ENCODE measurements at places on chromosomes 6 and 20.

- DNase-seq: no peak
These were observed 202.8 kb downstream of the WDR27 start for GRCh38 chr6:169498916-169499513.

- no peak for DNase-seq
These were observed 11.5 kb downstream of the TMEM63B start for GRCh38 chr6:44138717-44139350.

- no peak for DNase-seq
These were observed 96.2 kb downstream of the OTOR start for GRCh38 chr20:16844406-16844805.

- peak; percentile 84 for DNase-seq
These were observed 706 bp upstream of the TUBB2B start for GRCh38 chr6:3228046-3228671.

- DNase-seq: no peak
These were observed 83.1 kb downstream of the KCNB1 start for GRCh38 chr20:49399329-49399728.

GRCh38 chr6:146874278-146875018 is 275.7 kb downstream of the ADGB start:
- no peak for DNase-seq

- no peak for DNase-seq
These were observed 95.4 kb upstream of the DEFB112 start for GRCh38 chr6:50145125-50145524.

- DNase-seq: no peak
These were observed 92.1 kb downstream of the FOXC1 start for GRCh38 chr6:1701668-1702353.

GRCh38 chr20:44247586-44248409 is 690 bp downstream of the GDAP1L1 start:
- no peak for DNase-seq

DNA sequence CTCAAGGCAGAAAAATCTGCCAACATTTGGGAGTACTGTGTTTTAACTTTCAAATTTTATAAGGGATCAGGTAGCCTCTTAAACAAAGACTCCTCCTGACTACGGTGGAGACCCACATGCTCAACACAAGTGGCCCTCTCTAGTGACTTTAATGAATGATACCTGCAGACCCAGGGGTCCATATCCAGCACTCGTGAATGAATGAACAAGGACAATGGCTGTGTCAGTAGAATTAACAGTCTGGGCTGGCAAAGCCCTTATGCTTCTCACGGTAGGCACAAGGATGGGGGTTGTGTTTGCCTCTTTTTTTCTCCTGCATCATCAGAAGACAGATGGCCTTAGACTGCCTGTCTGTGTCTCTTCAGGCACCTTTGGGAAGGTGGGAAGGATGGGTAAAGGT is 112.6 kb upstream of the TRAF3IP2 start:
- no peak for DNase-seq

- no peak for DNase-seq
These were observed 49.0 kb upstream of the NXT1 start for GRCh38 chr20:23301436-23302050.

- DNase-seq: no peak
These were observed 268.2 kb upstream of the SOX4 start for GRCh38 chr6:21325201-21325856.

GRCh38 chr6:63883597-63883996 is 248.0 kb downstream of the PHF3 start:
- no peak for DNase-seq

DNA sequence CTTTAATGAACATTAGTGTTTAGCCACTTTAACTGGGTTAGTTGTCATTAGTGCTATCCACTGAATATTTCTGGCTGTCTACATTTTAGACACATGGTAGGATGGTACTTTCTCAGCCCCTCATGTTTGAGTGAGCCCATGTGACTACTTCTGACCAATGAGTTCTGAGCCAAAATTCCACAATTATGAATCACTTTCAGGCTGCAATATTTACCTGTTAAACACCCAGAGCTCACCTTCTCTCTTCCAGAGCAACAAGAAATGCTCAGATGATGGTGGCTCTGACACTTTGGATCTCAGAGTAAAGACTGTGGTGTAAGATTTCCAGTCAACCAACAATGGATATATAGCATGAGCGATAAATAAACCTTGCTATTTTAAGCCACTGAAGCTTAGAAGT is 24.8 kb downstream of the SPACA1 start:
- no peak for DNase-seq

- peak; percentile 4 for DNase-seq
These were observed 55.7 kb upstream of the FERMT1 start for GRCh38 chr20:6178537-6178936.

GRCh38 chr6:146582857-146583256 is 15.9 kb upstream of the ADGB start:
- DNase-seq: no peak

GRCh38 chr6:118677193-118677592 is 25.8 kb upstream of the CEP85L start:
- no peak for DNase-seq

GRCh38 chr20:36808317-36809257 is 35.0 kb upstream of the DSN1 start:
- peak; percentile 6 for DNase-seq

GRCh38 chr20:44154521-44155001 is 32.4 kb downstream of the JPH2 start:
- no peak for DNase-seq

GRCh38 chr6:29528300-29528931 is 31.1 kb downstream of the UBD start:
- DNase-seq: no peak

GRCh38 chr6:20447581-20448132 is 46.0 kb downstream of the E2F3 start:
- no peak for DNase-seq

DNA sequence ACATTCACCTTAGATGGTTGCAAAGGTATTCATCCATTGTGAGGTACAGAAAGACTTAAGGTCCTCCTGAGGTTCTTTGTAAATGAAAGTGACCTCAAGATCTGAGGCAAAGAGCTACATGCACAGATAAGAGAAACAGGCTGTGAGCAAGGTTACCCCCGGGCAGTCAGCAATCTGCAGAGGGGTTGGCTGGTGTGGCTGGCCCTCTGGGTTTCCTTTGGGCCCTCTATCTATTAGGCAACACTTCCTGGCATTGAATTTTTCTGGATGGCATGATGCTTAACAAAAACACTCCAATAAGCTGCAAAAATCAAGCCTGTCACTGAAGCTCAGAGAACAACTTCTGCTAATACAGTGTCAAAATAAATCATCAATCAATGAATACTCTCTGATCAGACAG is 48.9 kb upstream of the RALGAPA2 start:
- DNase-seq: no peak

GRCh38 chr6:43904311-43905123 is 134.5 kb downstream of the VEGFA start:
- no peak for DNase-seq

DNA sequence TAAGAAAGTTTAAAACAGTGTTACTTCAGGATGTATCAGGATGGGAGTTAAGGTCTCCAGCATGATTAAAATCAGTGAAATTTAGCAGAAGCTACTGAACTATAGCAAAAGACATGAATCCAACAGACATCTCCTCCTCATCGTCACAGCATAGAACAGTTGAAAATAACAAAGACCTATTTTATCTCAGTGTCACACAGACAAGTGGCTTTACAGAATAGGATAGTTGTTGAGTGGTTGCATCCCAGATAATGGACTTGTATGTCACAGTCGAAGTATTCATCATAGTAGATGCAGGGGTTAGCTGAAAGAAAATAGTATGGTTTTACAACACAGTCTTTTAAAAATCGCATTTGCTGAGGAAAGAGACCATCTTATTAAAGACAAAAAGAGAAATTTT is 31.2 kb downstream of the CRISP1 start:
- no peak for DNase-seq

DNA sequence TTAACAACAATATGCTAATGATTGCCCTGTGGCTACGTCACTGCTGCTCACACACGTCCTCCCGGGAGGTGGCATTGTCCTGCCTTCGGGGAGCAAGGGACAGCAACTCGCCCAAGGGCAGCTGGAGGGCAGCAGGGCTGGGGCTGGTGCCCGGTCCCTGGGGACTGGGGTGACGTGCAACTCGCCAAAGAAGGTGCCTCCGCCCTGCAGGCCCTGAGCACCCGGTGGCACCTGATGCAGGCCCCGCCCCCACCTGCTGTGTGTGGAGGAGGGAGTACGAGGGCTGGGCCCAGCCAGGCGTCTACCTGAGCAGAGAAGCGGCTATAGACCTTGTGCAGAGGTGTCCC is 64.8 kb upstream of the SLCO4A1 start:
- DNase-seq: no peak

- no peak for DNase-seq
These were observed 270.0 kb downstream of the CDH26 start for GRCh38 chr20:60228255-60228654.

GRCh38 chr6:116545651-116546050 is at the start of gene TRAPPC3L:
Gene TRAPPC3L (minus strand): TSS chr6:116545684. CDS start chr6:116545514, 170 bp downstream.
- no peak for DNase-seq

GRCh38 chr6:77715588-77715987 is 62.7 kb downstream of the MEI4 start:
- no peak for DNase-seq

GRCh38 chr20:38806855-38807655 is 1.6 kb downstream of the PPP1R16B start:
- no peak for DNase-seq

DNA sequence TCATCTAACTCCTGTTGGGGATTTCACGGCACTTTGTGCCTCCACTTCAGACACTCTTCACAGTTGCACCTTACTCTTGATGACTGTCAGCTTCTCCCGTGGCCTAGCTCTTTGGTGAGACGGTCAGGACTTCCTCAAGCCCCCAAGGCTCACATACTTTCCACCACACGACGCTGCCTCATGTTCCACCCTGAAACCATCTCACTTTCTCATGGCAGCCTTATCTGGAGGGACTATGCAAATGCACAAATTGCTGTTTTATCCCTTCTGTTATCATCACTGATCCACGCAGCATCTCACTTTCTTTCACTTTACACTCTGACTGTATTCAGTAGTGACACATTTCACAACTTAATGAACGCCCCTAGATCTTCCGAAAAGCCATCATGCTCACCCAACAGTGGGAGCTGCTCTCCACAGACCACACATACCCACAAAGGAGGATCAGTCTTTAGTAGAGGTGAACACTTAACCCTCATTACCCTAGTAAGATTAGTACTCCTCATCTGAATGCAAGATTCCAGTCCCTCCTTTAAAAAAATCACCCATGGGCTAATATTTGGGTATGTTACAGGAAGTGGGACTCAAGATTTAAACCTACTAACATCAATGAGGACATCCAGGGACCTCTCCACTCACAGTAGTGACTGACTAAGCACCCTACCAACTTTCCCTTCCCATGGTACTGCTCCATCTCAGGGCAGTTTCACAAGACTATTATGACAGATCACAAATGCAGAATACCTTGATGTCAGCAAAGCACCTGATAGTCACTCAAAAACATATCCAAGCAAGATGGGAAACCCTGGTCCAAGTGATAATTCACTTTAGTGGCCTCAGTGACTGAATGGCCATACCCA is 35.4 kb downstream of the FYN start:
- no peak for DNase-seq

DNA sequence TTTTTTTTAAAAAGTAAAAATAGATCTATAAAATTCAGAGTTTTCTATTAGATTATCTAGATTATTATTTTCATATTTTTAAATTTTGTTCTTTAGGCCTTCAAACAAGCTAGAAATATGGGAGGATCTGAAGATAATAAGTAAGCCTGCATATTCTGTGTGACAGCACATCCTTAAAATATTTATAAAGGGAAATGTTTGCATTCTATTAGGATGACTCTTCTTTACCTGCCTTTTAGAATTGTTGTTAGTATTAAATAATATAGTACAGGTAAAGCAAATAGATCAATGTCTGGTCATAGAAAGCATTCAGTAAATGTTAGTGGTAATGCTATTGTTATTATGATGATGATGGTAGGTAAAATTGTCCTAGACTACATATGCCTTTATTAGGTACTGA is 17.4 kb downstream of the PEX3 start:
- DNase-seq: no peak

DNA sequence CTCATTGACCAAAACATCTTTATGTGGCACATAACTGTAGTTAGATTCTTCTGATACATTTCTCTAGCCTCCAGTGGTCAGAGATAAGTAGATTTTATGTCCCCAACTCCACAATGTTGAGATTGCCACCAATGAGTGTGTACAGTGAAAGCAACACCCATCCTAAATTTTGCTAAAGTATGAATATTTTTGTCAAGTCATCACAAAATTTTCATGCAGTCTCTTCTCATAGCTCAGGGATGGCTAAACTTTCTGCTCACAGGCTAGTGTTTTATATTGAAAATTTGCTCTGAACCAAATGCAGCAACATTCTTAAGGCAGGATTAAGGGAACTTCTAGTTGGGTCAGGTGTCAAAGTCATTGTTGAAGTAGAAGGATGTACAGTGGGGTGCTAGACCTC is 203.6 kb downstream of the NKAIN2 start:
- DNase-seq: no peak

GRCh38 chr6:15626878-15627674 is 35.8 kb downstream of the DTNBP1 start:
- no peak for DNase-seq

- DNase-seq: peak; percentile 81
These were observed 50.0 kb upstream of the EZR start for GRCh38 chr6:158868890-158869825.

DNA sequence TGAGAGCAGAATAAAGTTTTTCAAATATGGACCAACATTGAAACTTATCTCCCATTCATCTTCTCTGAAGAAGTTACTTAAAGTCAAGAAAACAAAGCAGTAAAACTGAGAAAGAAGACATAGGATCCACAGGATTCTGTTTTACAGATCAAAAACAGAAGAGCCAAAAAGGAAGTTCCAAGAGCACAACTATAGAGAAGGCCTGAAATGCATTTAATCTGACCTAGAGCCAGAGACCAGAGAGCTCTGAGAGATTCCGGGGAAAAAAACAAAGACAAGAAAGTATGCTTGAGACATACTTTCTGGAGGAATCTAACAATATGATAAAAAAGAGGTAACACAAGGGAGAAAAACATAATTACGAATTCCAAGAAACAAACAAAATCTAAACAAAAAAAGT is 26.1 kb downstream of the SRPK1 start:
- DNase-seq: no peak

DNA sequence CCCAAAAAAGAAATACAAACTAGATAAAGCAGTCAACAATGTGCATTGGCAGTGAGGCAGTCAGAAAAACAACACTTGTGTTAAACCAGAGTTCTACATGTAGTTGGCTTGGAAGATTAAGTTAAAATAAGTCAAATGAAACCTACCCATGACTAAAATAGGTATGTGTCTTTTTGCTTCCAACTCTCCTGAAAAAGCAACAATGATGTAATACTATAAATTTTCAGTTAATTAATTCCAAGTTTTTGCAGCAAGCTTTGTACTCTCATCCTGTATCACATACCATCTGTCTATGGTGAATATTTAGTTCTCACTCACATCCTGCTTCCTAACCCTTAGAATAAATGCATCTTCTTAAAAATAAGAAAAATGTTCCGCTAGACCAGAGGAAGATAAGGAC is 261.5 kb downstream of the KIF16B start:
- DNase-seq: no peak

DNA sequence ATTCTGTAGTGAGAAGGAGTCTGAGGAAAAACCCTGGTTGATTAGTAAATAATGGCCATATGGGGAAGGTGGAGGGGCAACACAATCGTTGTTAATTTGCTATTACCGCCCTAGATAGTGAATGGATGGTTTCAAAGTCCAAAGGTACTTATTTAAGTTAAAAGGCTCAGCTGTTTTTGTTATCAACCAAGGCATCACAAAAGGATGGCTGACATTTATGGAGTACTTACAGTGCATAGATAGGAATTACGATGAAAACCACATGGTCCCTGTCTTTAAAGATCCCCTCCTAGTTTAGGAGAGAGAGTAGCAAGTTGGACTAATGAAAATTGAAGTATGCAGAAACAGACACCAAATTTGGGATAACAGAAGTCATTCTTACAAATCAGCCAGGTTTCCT is 319.6 kb downstream of the CDKAL1 start:
- no peak for DNase-seq

Data from NCI-H1694 treated with DMSO at 0.1 percent for 48 hours (cell line).